ENCODE measurements at places on chromosomes 12 and 14.

GRCh38 chr14:44612002-44612401 is 104.9 kb upstream of the FSCB start:
- no peak for DNase-seq

DNA sequence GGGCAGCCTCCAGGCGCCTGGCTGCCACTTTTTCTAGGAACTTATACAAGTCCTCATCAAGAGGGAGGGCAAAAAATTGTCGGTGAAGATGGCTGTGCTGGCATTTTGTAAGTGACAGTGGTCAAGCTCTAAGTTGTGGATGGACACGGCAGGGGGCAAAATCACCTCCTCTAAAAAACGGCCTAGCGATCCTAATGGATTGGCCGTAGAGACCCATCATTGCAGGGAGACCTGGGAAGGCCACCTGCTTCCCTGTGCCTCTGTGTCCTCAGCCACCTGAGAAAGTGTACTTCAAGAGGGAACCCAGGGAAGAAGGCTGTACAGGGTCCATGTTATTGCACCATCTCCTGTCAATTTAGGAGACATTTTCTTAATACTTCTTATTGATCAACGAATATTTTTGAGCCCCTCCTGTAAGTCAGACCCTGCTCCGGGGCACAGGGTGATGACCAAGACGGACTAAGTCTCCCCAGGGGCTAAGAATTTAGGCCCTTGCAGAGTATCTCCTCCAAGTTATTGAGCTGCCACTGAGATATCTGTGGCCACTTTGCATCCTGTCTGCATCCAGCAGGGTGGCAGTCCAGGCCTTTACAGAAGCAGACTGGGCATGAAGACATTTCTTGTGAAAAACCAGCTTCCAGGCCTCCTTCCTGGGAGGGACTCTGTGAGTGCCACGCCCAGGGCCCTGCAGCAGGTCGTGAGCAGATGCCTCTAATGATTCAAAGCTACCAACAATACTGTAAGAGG is 40.5 kb downstream of the PSMA6 start:
- no peak for DNase-seq

DNA sequence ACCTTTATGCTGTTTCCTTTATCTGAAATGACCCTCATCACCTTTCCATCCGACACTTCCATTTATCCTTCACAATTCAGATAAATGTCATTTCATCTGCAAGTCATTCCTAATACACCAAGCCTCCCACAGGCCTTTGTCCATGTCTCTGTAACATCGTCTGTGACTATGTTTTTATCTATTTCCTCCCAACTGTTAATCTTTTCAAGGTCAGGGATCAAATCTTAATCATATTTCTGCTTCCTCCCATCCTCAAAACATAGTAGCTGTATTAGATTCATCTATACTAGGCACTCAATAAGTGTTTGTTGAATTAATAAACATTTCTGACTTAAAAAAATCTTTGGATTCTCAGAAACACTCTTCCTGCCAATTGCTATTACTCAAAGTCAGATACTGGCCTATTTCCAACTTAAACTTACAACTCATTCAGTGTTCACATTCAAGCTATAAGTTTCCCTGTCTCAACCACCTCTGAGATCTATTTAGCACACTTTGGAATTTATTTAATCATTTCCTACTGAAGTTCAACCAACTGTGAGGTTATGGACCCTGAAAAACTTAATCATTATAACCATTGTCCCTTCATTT is 100.2 kb upstream of the ALX1 start:
- DNase-seq, result no peak

DNA sequence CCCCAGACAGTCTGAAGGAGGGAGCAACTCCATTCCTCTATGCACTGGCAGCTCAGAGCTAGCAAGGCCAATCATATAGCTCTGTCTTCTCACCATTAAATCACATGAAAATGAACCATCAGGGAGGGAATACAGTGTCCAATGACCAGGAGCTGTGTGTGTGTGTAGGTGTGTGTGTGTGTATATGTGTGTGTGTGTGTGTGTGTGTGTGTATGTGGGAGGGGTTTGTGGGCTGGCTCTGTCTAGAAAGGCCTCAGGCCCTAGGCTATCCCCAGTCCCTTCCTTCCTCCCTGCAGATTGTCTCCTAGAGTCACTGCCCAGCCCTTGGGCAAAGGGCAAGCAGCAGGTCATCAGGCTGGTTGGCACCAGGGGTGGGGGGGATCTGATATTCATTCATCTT is 5.7 kb upstream of the SUSD6 start:
- no peak for DNase-seq

GRCh38 chr14:37090026-37090425 is 82.4 kb downstream of the SLC25A21 start:
- no peak for DNase-seq

GRCh38 chr12:41983394-41983793 is 161.3 kb downstream of the GXYLT1 start:
- no peak for DNase-seq

DNA sequence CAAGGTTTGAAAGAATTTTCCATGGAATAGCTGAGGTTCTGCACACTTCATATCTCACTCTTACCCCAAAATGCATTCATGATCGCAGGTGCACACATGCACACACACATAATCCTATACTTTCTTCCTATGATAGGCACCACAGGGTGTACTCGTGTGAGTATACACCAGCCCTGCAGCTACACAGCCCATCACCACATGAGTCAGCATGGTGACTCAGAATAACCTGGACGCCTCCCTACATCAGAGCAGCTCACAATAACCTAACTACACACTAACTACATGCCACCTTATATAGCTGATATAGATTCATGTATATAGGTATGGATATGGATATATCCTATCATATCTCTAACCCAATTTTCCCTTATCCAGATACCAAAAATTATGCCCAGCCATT is 850.2 kb upstream of the TMEM132C start:
- DNase-seq, result no peak
